ENCODE measurements at places on chromosomes 4 and X.
A peak's percentile ranks its signal among the peaks of the same experiment; 100 is the strongest.

DNA sequence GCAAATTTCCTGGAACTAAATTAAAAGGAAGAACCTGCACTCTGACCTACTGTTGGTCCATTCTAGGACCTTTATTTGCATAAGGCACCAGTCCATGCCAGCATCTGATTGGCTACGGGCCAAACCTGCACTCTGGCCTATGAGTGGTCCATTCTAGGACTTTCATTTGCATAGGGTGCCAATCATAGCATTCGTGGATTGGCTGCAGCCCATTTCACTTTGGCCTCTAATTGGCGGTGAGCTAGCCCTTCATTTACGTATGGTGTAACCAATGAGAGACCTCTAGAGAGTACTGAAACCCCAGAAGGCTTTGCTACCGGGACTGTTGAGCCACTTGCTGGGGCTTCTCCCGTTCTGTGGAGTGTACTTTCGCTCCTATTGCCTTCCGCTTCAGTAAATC, 6.1 kb upstream of the RNF175 start:
- DNase-seq, result no peak

GRCh38 chr4:151468715-151469696, 60.0 kb downstream of the FHIP1A start:
- peak; percentile 15 for DNase-seq

GRCh38 chrX:82320569-82320968, 1118.7 kb downstream of the SH3BGRL start:
- DNase-seq, result no peak

DNA sequence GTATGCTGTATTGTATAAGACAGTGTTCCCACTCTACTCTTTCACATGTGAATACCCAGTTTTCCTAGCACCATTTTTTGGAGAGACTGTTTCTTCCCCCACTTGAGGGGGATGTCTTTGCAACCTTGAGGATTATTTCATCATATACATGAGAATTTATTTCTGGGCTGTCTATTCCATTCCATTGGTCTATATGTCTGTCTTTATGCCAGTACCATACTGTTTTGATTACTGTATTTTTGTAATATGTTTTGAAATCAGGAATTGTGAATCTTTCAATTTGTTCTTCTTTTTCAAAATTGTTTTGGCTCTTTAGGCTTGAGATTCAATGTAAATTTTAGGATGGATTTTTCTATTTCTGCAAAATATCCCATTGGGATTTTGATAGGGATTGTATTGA, 15.8 kb upstream of the LHFPL1 start:
- no peak for DNase-seq

- DNase-seq, result no peak
Observed at GRCh38 chrX:78997870-78998558, 52.8 kb downstream of the P2RY10 start.

DNA sequence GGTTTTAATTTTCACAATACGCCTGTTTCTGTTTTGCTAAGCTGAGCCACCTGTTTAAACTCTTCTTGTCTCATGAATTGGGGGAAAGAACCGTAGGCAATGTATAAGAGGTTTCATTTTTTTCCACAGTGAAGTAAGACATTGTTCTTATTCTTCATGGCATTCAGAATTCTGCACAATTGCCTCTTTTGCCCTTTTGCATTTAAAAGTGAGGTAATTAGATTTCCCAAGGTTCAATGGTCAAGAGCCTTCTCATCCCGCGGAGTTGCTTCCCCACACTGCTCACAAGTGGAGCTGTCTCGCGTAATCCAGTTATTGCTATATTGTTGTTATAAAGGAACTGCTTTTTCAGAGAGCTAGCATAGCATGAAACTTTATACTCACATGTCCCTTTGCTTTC, 90.9 kb upstream of the SPRY1 start:
- no peak for DNase-seq
